ENCODE measurements at places on chromosomes 3 and 15.
A peak's percentile ranks its signal among the peaks of the same experiment; 100 is the strongest.

DNA sequence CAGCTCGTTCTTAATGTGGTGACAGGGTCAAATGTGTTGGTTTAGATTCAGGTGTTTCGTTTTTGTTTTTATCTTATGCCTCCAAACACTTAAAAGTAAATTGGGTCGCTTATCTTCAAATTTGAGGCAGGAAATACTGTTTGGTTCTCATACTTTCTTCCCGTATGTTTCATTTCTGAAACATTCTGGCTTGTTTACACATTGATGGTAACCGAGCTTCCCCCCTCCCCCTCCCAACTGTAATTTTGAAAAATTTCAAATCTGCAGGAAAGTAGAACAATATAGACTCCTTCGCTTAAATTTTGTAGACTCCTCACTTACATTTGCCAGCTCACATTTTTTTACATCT, 64.9 kb downstream of the CMTM8 start:
- DNase-seq: no peak

DNA sequence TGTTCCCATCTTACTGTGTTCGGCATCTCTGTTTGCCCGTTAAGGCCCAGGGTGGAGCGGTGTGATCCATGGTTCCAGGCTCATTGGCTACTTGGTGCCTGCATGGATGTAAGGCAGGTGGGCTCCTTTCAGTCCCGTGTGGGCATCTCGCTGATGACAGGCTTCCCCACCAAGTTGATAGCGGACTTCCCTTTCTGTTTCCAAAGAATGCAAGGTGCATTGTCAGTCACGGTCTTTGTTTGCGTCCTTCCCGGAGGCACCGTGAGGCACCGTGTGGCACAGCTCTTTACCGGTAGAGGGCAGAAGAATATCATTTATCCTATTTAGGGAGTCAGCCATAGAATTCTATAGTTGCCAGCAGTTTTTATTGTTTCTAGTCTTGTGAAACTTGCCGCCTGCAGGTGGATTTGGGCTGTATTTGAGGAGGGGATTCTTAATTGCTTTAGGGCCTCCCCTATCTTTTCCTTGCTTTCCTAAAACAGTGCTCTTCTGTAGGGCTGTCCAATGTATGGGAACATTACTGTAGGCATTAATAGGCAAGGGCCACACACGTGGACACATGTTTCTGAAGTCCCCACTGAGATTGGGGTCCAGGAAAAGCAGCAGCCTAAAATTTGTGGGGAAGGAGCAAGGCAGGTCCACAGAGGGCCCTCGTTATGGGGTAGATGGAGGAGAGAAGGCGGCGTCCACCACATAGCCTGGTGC, 244.1 kb downstream of the SLCO3A1 start:
- DNase-seq: peak; percentile 14

DNA sequence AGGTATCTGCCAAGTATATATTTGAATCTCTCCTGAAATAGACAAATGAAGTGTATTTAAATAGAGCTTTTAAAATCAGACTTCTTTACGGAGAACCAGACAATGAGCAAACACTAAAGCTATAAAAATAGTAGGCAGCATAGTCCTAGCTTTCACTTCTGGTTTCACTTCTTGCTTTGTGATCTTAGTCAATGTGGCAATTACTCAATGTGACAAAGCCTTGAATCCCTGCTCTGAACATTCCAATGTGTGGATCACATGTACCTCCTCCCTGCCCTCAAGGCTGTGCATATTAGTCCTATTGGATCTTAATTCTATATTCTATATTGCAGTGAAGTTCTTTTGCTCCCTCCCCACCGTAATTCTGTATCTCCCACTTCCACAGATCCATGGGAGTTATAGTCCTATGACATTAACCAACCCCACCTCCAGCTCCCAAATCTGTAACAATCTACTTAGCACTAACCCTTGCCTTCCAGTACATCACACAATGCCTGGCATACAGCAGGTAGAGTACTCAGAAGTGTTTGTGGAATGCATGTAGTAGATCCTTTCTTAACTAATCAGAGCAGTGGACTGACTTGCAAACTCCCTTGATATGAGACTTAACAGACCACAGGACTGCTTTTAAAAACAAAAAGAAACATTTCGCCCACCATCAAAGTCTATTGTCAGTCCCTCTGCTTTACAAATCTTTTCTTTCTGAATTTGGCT, 24.3 kb upstream of the CP start:
- DNase-seq: no peak

DNA sequence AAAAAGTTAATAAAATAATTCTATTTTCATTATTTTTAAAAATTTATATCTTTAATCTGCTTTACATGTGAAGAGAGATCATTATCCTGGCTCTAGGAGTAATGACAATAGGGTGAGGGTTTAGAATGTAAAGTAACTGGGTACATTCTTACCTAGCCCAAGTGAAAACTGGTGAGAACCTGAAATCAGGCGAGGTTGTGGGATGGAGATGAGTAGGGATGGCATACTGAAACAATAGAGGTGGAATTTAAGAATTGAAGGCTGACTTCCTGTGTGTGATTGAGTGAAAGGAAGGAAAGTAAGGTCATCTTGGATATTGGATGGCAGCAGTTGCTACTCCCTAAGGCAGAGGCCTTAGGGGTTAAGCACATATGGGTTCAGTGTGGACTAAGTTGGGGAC, 82.7 kb downstream of the MYRIP start:
- DNase-seq: no peak

DNA sequence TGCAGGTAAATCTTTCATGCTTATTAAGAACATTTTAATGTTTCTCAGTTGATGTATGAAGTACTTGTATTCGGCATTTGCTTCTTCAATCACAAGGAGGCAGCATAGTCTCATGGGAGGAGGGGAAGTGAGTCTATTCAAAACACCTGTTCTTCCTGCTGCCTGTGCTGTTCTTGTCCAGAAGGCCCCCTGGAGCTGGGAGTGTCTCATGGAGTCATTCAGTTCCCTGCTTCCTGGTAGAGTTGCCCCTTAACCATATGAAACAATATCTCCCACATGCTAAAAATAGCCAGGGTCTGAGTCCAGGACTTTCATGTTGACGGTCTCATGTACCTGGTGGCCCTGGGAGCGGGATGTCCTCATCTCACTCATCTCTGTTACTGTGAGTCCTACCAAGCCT, 15.5 kb upstream of the PPP1R2 start:
- DNase-seq: peak; percentile 20

DNA sequence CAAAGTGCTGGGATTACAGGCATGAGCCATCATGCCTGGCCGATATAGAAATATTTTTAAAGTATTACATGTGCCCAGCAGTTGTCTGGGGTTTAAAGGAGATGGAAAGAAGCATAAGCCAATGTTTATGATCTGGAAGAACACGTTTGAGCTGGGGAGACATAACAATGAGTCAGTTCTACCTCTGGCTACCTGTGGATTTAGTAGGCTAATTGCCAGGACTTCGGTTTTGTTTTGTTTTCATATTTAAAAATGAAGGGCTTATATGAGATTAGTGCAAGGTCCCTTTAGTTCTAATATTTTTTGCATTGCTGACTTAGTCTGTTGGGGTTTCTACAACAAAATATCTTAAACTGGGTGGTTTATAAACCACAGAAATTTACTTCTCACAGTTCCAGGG, 22.9 kb upstream of the TNFSF10 start:
- DNase-seq: no peak

DNA sequence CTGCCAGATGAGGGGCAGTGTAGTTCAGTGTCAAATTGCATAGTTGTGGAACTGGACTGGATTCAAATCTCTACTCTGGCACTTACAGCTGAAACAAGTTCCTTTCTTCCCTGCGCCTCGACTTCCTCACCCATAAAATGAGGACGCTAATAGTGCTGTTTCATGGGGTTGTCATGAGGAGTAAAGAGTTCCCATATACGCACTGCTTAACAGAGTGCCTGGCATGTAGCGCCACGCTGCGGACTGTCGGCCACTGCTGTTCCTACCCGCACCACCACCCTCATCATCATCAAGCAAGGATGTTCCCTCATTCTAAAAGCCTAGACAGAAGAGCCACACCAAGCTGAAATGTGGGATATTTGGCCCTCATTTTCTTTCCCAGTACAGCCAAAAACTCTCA, 91.9 kb downstream of the CHDH start:
- no peak for DNase-seq

DNA sequence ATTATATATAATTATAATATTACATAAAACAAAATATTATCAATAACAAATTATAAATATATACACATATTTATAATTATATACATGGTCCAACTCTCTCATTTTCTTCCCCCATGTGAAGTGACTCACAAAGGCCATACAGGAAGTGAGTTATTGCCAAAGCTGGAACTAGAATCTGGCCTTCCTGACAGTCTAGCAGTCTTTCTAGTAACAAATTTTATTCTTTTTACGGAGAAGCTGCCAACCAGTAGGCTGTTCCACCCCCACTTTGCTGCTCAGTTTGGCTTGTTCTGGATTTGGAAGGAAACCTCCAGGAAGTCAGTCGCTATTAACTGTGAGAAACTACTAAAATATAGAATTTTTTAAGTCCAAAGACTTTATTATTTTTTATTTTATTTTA, 79.6 kb downstream of the DHX36 start:
- no peak for DNase-seq

- DNase-seq: no peak
These were observed 21.9 kb downstream of the EHD4 start for GRCh38 chr15:41950489-41950888.

DNA sequence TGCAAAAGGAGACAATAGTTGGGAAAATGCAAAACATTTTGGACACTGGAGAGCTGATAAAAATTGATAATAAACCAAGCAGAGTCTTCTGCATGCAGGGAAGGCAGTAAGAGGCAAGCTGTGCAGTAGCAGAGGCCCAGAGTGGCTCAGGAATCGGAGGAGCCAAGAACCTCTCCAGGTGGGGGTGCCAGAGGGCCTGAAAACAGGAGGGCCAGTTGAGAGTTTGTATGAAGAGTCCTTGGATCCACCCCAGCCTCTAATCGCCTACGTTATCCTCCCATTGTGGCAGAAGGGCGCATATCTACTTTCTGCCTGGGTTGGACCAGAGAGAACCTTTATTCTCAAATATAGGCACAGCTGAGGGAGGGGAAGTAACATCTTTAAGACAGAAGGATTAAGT, 48.9 kb upstream of the RBP1 start:
- DNase-seq: no peak

GRCh38 chr3:194872669-194872977, 186.9 kb downstream of the FAM43A start:
- no peak for DNase-seq

DNA sequence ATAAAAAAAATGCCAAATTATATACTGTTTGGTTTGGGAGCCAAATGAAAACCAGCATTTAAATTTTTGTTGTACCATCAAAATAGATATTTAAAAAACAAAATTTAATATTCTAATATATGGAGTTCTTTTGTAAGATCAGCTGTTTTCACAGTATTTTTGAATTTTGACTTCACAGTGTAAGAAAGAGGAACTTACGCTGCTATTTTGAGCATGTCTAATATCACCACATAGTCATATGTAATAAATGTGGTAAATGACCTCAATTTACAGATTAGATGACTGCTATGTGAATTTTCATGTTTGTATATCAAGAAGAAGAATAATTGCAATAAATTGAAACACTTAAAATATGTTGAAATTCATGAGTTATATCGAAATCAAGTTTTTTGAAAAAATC, 189.6 kb downstream of the ARRDC4 start:
- DNase-seq: no peak

DNA sequence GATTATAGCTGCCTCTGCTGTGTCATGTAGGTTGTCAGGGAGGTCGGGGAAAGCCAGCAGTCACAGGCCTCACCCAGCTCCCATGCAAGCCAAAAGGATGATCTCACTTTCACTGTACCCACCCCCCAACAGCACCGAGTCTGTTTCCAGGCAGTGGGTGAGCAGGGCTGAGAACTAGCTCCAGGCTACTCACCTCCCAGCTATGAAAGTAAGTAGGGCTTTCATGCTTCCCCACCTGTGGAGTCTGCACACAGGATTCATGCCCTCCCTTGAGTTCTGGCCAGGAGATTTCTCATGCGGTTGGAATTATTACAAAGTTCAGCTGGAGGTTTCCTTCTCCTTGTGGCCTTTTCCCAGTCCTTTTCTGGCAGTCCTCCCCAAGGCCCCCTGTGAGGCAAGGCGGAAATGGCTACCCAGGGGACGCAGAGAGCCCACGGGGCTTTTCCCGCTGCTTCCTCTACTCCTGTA, 356.2 kb downstream of the SV2B start:
- DNase-seq: no peak

DNA sequence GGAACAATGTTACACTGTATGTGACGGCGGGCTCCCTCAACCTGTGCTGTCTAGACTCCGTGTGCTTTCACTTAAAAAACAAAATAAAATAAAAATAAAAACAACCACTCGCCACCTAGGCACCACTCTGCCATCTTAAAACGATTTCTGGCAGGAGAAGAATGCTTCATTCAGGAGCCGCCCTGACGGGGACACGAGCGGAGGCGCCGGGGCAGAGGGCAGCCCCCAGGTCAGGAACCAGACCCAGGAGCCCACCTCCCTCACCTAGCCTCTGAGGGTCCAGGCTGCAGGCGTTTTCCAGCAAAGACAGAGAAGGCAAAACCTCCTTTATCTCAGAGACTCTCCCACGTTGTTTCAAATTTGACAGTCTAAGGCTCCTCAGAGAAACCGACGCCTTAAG, 85.1 kb upstream of the SNRPA1 start:
- DNase-seq: no peak

DNA sequence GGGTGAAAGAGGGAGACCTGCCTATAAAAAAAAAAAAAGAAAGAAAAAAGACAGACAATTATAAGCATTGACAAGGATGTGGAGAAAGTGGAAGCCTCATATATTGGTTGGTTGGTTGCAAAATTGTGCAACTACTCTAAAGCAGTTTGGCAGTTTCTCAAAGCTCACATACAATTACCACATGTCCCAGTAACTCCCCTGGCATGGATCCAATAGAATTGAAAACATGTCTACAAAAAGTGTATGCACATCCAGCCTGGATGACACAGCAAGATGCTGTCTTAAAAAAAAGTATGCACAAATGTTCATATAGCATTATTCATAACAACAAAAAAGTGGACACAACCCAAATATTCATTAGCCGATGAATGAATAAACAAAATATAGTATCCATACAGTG, 19.5 kb downstream of the SETMAR start:
- DNase-seq: no peak

GRCh38 chr15:41506796-41507341, 6.8 kb downstream of the LTK start:
- DNase-seq: no peak

DNA sequence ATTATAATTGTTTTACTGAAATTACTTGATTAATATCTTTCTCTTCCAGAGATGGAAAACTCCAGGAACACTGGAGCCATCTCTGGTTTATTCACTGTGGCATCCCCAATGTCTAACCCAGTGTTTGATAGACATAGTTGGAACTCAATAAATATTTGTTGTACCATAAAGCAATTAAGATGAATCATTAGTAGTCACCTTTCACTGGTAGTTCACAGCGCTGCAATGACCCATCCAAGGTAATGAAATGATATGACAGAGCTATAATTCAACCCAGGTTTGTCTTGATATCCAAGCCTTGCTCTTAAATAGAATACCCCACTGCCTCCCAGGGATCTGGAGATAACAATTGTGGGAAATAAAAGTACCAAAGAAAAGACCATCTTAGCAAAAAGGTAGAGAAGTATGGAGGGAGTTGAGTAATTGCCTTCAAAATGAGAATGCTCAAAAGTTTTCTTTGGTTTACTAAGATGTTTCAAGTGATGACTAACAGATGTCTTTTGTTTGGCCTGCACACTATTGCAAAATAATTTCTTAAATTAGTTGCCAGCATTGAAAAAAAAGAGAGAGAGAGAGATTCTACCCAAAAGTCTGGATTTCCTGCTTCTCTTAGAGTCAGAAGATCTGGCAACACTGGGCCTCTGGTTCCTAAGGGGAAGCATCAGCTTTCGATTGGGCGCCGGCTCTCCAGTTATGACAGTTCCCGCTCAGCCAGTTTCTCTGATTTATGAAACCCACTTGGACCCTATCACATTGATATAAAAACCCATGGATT, 348.5 kb downstream of the ERC2 start:
- DNase-seq: no peak

All from CD4-positive, alpha-beta T cell treated with Interferon gamma for 1 hour (primary cell).